ENCODE measurements at places on chromosomes 16 and 17. TPM values are rescaled to one million over a fixed set of nuclear protein-coding genes. Genes with fewer than 3 reads are reported as not detected.

Gene NLGN2
- total RNA-seq: 72.2 TPM

Gene PNMT
- 1.0 TPM for total RNA-seq

DNA sequence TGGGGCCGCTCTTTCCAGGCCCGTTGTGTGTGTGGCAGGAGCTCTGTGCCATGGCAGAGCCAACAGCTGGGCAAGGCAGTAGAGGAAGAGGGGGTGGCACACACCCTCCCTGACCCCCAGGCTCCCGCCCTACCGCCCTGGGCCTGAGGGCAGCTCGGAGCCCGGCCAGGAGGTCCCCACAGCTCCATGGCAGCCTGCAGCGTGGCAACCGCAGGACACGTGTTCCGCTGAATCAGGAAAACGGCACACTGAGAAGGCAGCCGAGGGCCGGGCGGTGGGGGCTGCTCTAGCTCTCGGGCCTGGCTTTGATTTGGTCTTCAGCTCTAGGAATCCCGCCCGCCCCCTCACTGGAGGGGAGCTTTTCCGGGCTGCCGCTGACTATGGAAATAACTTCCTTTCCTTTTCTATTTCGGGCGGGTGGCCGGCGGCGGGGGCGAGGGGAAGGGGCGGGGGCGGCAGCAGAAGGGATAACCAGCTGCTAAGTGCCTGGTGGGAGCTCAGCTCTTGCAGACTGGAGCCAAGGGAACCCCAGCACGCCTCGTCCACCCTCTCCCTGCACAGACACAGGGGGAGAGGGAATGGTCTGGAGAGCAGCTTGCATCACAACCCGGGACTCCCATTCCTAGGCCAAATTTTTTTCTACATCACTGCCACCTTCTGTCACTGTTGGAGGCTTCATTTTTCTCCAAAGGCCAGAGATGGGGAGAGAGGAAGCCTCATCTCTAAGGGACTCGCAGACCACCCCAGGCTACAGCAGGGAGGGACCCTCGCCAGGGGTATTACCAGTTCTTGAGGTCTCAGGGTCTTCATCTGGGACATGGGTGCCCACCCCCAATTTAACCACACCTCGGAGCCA is 24.8 kb upstream of the MRPS23 start:
- peak; percentile 99 for DNase-seq

- no peak for DNase-seq
These were observed 434.4 kb upstream of the ZFHX3 start for GRCh38 chr16:73482310-73482709.

- no peak for DNase-seq
These were observed 1.2 kb upstream of the MLX start for GRCh38 chr17:42565523-42566214.

Gene CRHR1
- 0.81 TPM for total RNA-seq

Gene KRT40
- not detected for total RNA-seq

DNA sequence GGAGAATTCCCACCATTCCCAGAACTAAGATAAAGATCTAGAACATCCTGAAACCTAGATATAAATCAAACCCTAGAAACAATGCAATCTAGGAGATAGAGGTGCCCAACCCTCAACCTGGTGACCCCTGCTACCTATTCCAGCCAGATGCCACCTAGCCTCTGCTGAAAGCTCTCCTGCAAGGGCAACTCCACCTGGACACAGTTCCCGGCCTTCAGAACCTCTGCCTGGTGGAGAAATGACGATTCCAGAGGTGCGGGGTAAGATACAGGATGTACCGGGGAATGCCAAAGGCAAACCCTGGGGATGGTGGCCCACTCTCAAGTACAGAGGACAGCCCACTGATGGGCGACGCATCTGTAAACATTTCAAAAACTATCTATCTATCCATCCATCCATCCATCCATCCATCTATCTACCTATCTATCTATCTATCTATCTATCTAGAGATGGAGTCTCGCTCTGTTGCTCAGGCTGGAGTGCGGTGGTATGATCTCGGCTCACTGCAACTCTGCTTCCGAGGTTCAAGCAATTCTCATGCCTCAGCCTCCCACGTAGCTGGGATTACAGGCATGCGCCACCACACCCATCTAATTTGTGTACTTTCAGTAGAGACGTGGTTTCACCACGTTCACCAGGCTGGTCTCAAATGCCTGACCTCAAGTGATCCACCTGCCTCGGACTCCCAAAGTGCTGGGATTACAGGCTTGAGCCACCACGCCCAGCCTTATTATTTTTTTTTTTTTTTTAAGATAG is 19.0 kb downstream of the MEAK7 start:
- DNase-seq: no peak

DNA sequence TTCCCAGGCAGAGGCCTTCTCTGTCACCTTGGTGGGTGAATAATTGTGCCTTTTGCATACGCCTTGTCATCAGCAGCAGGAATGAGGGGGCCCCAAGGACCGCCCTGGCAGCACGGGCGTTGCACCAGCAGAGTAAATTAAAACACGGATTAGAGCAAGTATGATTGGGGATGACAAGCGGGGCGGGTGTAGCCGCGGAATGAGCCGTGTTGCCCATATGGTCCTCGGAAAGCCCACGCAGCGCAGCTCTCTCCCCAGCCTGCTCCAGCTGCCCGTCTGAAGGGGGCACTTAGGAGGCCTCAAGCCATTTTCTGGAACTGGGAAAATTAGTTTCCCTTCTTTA is 299.4 kb upstream of the IRX3 start:
- DNase-seq: peak; percentile 51

DNA sequence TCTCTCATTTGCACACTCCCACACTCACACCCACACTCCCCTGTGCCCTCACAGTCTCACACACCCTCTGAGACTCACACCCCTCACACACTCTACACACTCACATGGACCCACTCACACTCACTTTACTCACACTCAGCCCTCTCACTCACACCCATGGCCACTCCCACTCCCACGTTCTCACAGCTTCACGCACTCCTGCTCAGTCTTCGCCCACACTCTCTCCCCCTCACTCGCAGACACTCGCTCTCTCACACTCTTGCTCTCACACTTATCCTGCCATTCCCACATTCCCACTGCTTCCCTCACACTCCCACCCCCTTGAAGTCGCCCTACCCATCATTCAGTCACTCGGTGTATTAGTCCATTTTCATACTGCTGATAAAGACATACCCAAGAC is 47.9 kb downstream of the CCDC182 start:
- no peak for DNase-seq

Gene SPATA32
- not detected for total RNA-seq

- DNase-seq: no peak
These were observed 10.9 kb downstream of the HSPB9 start for GRCh38 chr17:42133461-42134041.

All from endodermal cell (in vitro differentiated cells).